NCI-H1417 (cell line): ENCODE measurements at places on chromosomes 2 and 18.

DNA sequence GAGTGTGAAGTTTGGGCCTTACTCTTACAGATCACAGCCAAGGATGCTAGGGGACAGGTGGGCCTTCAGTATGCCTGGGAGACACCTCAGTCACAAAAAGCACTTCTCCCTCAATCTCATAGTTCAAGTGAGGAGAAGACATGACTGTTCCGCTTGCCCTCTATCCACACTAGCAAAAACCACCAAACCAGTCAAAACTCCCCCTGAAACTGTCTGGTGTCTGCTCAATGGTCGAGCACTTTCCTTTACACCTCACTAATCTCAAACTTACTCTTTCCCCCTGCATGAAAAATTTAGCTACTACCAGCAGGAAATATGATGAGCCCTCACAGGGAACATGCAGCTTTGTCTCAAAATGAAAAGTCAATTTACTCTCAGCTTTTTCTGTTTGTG, 232.2 kb downstream of the TRIB2 start:
- DNase-seq, result no peak

DNA sequence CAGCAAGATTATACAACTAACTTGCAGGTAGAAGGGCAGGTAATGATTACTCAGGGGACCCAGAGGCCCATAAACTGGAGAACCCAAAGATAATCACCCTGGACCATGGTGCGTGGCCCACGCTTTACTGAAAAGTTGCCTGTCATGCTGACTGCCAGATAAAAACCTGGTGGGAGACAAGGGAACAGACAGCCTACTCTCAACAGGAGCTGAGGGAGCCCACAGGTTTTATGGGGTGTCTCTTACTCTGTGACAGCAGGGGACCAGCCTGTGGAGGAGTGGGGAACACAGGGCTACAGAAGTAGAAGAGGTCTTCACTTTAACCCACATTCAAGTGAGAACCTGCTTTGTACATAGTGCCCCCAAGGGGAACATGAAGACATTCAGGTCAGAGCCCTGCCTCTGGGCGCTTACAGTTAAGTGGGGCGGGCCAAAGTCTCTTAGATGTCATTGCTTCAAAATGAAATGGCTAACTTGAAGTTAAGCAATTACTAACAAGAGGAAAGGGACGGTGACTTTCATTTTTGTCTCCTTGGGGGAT, 60.4 kb downstream of the DHRS9 start:
- no peak for DNase-seq

DNA sequence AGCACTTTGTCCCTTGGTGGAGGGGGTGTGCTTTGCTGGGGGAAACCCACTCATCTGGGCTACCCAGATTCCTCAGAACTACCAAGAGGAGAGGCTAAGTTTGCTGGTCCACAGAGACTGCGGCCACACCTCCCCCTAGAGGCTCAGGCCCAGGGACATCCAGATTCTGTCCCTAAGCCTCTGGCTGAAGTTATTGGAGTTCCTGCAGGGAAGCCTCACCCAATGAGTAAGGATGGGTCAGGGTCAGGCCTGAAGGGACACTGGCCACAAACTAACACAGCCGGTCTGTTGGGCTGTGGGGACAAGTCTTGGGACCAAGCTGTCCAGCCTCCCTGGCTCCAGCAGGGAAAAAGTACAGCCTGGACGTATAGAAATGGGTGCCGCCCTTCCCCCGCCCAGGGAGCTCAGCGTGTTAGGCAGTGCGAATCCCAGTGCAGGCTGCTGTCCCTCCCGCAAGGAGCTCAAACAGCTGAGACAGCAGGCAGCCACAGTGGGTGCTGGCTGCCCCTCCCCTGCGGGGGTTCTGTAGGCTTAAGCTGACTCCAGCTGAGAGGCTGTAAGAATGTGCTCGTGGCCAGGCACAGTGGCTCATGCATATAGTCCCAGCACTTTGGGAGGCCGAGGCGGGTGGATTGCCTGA, 86.9 kb upstream of the ARL5A start:
- DNase-seq, result no peak

DNA sequence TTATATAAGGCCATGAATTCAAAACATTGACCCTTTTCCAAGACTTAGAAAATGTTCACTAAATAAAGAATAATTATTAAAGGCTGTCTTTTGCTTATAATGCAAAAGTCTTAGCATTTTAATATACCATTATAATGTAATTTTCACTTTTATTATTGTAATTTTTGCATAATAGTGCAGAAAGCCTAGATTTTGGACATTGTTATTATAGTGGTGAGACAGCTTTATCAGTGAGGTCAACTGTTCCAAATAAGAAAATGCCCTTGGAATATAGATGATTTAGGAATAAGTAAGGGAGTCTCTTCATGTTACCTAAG, 56.6 kb downstream of the ATIC start:
- DNase-seq, result no peak

- DNase-seq, result no peak
Measured at GRCh38 chr2:217707131-217707611, 295.6 kb downstream of the TNS1 start.

DNA sequence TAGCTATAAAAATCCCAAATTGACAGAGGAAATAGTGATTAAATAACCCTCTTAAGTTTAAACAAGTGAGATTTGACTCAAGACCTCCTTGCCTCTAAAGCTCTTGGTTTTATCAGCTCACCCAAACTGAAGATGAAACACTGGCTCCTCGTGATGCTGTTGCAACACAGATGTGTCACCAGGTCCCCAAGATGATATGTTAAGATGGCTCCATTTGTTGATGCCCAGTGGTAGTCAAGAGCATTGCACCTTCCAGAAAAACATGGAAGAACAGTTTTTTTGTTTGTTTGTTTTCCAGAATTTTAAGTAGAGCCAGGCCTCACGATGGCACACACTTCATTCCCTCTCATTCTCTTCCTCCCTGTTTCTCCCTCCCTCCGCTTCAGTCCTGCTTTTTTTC, 399.8 kb downstream of the TXNL1 start:
- no peak for DNase-seq

GRCh38 chr18:25646971-25647370, 295.0 kb upstream of the ZNF521 start:
- DNase-seq, result no peak

- DNase-seq, result no peak
Measured at GRCh38 chr2:138572318-138572717, 70.7 kb downstream of the SPOPL start.

- peak; percentile 61 for DNase-seq
Measured at GRCh38 chr2:20378891-20379519, 28.4 kb upstream of the PUM2 start.

DNA sequence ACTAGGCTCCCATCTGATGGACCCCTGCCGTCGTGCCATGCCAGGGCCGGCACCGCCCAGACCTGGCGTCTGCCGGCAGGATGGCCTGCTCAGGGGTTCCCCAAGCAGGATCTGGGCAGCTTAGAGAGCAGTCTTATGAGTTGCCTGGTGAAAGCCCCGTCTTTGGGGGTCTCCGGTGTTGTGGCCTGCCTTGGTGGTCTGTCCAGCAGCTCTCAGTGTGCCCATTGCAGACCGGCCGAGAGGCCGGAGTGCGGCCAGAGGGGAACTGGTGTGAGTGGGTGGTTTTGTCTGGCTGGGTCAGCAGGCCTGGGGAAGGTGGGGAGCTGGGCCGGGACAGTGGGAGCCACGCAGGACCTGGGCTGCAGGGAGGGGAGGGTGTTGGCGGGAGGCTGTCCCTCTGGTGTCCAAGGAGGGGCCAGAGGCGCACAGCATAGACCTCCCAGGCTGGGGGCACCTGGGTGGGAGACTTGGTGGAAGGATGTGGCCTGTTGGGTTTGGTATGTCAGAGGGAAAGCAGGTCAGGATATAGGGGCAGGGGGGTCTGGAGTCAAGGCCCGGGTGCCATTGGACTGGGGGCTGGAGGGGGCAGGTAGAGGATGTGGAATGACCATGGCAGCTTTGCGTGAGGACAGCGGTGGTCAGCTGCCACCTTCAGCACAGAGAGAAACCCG, 16.5 kb downstream of the GPC1 start:
- DNase-seq, result no peak

DNA sequence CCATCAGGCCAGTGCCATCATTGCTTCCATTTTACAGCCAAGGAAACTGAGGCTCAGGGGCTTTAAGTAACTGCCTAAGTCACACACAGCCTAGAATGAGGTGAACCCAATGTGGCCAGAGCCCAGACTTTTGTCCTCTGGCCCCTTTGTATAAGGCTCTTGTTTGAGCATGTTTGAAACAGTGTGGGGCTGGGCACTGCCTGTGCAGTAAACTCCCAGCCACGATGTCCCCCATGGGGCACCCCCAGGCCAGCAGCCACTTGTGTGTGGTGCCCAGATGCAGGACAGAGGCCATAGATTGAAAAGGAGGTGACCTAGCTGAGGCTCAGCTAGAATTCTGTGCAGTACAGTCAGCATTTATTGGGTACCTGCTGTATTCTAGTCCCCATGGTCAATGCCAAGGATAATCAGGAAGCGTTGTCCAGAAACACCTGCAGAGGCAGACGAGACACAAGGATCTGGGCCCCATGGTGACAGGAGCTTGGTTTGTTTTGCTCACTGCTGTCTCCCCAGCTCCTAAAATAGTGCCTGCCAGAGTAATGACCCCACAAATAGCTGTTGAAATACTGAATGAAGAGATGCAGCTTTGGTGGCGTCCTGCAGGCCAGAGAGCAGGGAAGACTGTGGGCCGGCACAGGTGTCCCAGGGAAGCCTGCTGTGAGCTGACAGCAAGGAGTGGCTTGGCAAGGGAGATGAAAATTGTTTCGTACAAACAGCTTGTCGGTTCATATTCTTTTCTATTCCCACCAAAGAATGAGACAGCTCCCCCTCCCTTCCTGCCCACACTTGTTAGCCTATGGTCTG, 160.7 kb downstream of the LDLRAD4 start:
- peak; percentile 80 for DNase-seq

GRCh38 chr2:19866771-19867170, 35.0 kb downstream of the TTC32 start:
- no peak for DNase-seq

- no peak for DNase-seq
Measured at GRCh38 chr2:138012082-138012481, 47.8 kb downstream of the HNMT start.

DNA sequence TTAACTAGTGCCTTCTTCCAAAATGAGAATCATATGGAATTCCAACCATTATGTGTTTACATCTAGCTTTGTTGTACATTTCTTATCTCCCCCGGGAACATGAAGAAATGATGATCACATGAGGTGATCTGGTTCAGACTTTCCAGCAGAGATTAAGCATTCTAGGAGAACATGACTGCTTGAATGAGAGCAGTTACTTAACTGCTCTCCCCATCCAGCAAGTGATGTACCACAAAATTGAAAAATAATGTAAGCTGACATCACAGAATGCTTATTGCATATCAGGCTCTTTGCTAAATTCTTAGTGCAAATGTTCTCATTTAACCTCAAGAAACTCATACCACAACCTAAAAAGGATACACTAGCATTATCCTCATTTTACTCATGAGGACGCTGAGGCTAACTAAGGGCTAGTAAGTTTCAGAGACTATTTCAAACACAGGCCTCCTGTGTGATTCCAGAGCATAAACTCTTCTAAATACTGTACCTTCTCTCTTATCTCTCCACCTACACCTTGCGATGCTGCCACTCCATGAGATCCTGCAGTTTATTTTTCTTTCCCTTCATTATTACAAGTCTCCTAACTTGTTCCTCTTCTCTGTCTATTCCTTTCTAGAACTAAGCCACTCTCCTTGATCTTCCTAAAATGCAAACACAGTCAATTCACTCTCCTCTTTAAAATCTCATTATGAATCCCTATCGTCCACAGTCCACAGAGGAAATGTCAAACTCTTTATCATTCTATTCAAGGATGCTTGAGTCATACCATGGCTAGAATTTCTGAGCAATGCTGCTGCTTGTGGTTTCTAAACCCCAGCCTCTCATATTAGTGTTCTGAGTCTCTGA, 1224.8 kb upstream of the ZEB2 start:
- DNase-seq, result no peak

DNA sequence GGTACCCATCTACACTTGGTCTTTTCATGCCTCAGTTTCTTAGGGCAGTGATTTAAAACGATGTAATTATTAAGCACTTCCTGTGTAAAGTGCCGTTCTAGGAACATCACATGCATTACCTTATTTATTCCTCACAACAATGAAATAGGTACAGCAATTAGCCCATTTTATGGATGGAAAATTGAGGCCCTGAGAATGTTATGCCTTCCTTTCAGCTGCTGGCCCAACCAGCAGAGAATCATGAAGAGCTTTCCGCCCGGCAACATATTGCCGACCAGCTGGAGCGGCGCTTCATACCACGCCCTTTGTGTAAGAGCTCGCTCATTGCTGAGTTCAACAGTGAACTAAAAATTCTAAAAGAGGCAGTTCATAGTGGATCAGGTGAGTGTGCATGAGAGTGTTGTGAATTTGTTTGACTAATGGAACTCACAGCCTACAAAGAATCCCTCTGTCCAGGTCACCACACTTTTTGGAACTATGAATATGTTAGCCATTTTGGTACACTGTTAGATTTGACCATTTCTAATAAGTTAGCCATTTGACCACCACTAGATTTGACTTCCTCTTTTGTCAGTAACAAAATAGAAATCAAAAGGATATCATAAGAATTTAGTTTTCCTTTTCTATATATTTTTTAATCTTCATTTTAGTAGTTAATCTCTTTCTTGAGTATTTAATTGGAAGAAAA, 25.6 kb upstream of the RPE start:
- DNase-seq, result no peak

DNA sequence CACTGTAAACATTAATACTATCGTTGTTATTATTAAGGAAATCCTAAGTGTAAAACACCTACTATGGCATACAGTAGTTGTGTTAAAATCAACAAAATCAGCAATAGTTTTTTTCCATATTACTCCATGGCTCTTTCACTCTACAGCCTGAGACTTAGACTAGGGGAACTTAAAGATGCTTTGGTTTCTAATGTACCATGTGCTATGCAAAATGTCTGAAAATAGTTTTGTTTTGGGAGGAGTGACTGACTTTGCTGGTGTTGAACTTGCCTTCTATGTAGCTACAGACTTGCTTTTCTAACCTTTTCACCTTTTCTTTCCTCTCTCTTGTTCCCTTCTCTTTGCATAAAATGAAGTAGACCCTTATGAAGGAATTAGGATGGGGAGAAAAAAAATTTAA, 159.0 kb upstream of the CCDC195 start:
- DNase-seq, result no peak

- DNase-seq, result no peak
Measured at GRCh38 chr2:137672989-137673552, 291.2 kb upstream of the HNMT start.

- DNase-seq, result no peak
Measured at GRCh38 chr2:16537347-16537746, 128.3 kb downstream of the CYRIA start.

DNA sequence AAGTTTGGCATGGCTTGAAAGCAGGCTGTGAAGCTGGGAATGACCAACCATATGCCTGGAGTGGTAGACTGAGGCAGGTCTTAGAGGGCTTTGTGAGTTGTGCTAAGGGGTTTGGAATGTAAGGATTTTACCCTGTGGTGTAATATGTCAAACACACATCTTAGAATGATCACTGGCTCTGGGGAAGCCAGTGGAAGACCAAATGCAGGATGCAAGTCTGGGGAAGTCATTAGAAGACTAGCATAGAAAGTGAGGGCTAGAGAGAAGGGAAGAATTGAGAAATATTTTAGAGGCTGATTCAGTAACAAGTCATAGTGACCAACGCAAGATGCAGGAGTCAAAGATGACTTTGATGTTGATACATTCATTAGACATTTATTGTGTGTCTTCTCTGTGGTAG, 3.5 kb upstream of the FHOD3 start:
- DNase-seq, result no peak

GRCh38 chr2:98308068-98308467, 38.2 kb upstream of the CNGA3 start:
- DNase-seq, result no peak
